Astrocyte (in vitro differentiated cells and primary cell): ENCODE measurements at places on chromosomes 4 and X.
A peak's percentile ranks its signal among the peaks of the same experiment; 100 is the strongest.

GRCh38 chr4:24800325-24800895, 5.0 kb downstream of the SOD3 start:
- DNase-seq: no peak

DNA sequence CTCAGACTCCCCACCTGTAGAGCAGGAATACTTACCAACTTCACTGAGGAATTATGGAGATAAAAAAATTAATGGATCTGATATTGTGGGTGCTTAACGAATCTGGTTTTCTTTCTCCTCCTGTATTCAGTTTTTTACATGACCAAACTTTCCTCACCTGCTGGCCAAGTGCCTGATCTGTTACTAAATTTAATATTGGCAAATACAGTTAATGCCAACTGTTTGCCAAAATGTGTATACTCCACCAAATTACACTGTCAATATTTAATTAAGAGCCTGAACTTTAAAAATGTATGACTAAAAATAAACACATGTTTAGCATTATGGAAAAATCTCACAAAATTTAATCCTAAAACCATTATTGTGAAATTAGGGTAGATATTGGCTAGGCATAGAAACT, 3.3 kb downstream of the PGRMC2 start:
- no peak for DNase-seq

DNA sequence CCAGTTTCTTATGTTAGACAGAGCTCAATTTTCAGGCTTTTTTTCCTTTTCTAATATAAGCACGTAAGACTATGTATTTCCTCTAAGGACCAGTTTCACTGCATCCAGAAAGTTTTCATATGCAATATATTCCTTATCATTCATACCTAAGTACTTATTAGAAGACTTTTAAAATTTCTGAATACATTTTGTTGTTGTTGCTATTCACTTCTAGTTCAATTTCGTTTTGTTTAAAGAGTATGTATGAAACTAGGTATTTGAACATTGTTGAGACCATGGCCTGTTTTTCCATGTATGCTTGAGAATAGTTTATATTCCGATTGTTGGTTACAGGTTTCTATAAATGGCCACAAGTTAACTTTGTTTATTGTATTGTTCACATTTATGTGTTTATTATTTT, 18.0 kb upstream of the CT45A1 start:
- DNase-seq: no peak

DNA sequence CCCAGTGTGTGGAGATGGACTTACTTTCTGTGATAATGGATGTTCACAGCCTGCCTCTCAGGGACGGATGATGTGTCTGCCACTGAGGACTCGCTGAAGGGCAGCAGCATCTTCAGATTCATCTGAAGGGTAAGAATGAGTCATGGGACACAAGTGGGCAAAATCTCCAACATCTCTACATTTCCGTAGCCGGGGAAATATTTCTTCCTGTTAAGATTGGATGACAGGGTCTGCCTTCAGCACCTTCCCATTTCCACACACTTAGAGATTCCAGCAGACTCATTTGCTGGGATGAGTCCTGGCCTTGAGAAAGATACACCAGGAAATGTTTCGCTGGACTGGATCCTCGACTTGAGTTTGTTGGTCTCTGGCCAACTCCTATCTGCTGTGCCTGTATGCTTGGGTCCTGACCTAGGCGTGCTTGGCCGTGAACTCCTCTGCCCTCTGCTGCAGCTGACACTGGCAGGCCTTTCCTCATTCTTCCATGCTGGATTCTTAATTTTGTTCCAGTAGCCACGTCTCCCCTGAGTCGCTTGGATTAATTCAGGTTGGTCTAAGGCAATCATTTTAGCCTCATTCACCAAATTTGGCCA, 46.5 kb upstream of the SOD3 start:
- no peak for DNase-seq

DNA sequence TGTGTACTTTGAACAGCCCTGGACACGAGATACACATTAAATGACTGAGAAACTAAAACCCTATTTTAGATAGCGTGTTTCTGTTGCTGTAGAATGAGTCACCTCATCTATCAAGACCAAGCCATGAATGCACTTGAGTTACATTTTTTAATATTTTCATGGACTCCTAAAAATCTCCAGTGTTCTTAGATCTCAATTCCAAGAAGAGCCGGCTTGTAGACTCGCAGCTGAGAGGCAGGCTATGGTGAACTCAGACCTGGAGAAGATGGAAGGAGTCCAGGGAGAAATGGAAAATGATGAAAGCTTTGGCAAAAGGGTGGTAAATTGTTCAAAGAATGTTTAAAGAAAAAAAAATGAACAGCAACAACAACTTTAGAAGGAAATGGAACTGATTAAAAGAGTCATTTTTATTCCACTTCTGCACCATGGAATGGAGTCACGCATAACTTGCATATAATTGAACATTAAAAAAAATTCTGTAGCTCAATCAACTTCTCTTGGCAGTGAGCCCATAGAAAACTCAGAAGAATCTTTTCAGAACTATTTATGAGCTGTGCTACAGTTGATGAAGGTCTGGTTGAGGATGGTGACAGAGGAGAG, 129.8 kb downstream of the MXRA5 start:
- DNase-seq: no peak

- DNase-seq: no peak
These were observed 3.6 kb downstream of the UBL4A start for GRCh38 chrX:154482786-154483185.

DNA sequence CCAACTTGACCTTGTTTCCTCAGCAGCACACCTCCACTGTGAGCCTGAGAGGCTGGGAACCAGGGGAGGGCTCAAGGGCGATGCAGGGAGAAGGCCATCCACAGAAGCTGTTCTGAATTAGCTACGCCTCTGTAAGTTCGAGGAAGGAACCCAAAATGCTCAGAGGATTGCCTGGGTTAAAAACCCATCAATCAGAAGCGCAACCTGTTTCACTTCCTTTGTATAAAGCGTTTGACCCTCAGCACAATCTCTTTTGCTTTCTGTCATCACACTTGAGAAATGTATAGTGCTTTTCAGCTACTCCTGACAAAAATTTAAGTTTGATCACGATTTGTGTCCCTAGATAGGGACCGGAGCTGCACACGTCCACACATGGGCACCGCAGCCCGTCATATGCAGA, 48.0 kb upstream of the MAP3K15 start:
- peak; percentile 18 for DNase-seq

DNA sequence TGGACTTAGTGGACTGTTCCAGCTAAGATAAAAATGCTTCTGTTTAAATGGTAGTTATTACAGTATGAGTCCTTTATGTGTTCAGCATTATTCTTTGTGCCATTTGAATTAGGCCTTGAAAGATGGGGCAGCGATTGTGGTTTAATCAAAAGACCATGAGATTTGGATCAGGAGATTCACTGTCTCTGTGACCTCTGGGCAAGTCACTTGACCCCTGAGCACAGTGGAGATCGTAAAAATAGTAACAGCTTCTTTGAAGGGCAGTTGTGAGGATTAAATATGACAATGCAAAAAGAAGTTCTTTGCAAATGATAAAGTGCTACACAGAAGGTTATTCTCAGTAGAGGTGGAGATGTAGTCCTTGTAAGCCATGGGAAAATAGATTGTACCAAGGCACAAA, 10.8 kb downstream of the CXCR3 start:
- DNase-seq: no peak

DNA sequence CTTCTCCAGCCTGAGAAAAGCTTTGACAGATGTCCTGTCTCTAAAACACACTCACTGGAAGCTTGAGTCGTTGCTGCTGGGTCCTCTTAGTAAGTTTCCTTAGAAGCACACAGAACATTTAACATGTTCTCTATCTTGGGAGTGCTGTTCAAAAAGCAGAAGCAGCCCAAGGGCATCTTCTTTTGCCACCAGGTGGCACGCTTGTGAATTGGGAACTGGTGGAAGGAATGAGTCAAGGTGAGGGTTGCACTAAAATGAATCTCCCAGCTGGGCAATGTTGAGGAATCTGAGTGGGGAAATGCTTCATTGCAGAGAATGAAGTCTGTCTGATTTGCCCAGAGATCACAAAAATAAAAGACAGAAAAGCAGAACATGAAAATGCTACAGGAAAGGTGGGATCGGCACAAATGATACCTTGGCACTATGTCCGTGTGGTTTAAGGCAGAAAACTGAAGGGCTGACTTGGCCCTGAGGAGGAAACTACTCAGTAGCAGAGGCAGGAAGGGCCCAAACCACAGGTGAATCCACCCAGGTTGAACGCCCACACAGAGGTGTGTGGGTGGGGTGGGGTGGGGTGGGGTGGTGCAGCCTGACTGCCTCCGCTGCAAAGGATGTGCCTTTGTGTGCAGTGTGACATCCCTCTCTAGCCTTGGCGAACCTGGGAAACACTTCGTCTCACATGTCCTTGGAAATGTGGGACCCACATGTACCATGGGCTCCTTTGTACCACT, 26.0 kb downstream of the KIT start:
- DNase-seq: no peak

GRCh38 chr4:161554372-161554990, 609.3 kb downstream of the FSTL5 start:
- DNase-seq: peak; percentile 74

DNA sequence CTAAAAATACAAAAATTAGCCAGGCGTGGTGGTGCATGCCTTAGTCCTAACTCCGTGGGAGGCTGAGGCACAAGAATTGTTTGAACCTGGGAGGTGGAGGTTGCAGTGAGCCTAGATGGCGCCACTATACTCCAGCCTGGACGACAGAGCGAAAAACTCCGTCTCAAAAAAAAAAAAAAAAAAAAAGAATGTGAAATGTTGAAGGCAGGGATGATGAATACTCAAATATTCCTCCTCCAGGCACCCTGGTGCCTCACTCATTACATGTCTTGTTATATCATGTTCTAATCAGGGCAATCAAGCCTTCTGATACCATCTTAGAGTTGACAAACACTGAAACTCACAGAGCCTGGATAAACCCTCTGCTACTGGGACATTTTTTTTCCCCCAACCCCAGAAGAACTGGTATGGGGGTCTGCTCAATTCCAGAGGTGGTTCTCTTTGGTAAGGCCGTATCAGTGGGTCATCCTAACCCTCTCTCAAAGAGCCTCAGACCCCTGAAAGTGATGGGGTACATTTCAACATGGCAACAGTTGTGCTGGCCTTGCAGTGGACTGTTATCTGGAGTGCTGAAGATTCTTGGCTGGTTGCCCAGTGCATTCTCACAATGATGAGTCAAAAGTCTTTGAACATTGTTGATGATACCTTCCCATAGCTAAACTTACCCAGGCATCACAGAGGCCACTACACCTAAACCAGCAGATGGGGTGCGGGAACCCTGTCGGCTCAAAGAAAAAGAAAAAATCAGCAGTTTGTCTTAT, 2.4 kb upstream of the SH3KBP1 start:
- DNase-seq: peak; percentile 66

- DNase-seq: peak; percentile 46
These were observed 84.2 kb downstream of the BCOR start for GRCh38 chrX:40013266-40014195.

DNA sequence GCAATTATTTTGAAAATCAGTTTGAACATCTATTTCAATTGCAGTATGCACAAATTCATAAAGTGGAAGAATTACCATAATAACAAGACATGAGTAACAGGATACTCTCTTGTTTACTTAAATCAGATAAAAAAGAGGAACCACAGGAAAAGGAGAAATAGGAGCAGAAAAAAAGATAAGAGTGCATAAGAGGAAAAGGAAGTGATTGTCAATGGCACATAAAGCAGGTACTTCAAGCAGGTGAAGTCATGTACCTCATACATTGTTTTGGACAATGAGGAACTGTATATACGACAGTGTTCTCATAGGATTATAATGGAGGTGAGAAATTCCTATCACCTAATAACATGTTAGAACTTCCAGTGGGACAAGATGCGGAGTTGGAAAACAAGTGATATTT, 334.5 kb upstream of the PCDH7 start:
- no peak for DNase-seq

DNA sequence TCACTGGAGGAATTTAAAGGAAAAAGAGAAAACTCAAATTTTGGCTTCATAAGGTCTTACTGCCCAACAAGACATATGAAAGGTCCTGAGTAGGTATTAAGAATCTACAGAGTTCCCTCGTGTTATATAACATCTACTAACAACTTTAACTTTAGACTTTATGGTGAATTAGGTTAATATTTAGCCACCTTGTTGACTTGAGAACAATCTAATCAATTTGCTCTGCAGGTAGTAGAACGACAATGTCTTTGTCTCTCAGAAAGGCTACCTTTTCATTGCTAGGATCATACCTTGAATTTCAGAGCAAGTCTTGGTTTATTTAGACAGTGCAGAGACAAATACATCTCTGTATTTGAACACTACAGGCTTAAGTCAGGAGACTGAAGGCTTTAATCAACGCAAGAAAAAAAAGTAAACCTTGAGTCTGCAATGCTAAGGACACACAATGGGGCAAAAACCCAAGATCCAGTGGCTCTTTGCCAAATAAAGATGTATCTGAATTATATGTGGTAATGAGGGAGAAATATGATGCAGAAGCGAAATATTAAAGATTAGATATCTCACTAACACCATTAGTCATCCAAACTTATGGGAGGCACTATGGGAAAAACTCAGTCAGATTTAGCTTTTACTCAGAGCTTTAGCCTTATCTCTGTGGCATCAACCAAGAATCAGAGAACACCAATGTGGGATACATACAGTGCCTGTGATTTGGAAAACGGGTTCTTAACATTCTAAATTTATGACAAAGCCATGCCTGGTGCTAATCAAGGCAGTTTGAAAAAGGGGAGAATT, 93.6 kb upstream of the FTHL17 start:
- peak; percentile 37 for DNase-seq

DNA sequence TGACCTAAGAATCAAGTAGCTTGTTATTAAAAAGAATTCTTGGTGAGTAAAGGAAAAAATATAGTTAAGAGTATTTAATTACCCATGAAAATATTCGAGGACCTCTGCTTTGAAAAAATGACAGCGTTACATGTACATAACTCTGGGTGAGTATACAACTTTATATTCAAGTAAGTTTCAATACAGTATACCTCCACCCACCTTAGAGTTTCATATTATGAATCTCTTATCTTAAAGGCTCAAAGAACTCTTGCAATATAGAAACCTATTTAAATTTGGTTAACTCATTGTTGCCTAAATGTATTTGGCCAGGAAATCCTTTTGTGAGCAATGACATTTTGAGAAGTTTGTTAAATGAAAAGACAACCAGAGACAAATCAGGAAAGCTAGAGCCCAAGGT, 138.2 kb downstream of the QDPR start:
- no peak for DNase-seq

DNA sequence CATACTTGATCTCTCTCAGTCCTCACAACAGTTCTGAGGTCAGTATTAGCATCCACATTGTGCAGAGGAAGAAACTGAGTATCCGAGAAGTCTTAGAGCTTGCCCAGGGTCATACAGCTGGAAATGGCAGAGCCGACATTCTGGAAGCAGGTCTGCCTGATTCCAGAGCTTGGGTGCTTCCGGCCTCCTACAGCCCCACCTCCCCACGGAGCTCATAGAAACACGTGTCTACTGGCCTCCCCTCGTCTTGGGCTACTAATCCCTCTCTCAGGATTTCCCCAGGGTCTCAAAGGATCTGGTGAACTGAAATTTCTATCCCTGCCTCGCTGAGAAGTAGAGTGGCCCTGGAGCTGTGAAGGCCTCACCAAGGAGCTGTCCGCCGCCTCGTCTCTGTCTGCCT, 12.0 kb upstream of the KDM5C start:
- no peak for DNase-seq

GRCh38 chr4:20256381-20256881, 4.7 kb downstream of the SLIT2 start:
- DNase-seq: no peak
